ENCODE measurements at places on chromosomes 6 and 20. TPM values are rescaled to one million over a fixed set of nuclear protein-coding genes. Genes with fewer than 3 reads are reported as not detected.

PET117 gene
- 14.7 TPM for total RNA-seq

CFAP61 gene
- total RNA-seq, result not detected

APOM gene
- total RNA-seq, result 2.4 TPM

HLA-G gene
- total RNA-seq, result 0.69 TPM

LAMP5 gene
- total RNA-seq, result not detected

GJA10 gene
- not detected for total RNA-seq

ASIP gene
- not detected for total RNA-seq

PTK7 gene
- total RNA-seq, result 1.6 TPM

SHLD1 gene
- total RNA-seq, result 9.1 TPM

HS3ST5 gene
- not detected for total RNA-seq

IPCEF1 gene
- 17.7 TPM for total RNA-seq

LRRC73 gene
- 0.13 TPM for total RNA-seq

HCRTR2 gene
- total RNA-seq, result not detected

RIPPLY2 gene
- not detected for total RNA-seq

COL20A1 gene
- not detected for total RNA-seq

SLC4A11 gene
- 3.5 TPM for total RNA-seq

DPPA5 gene
- total RNA-seq, result not detected

PNRC1 gene
- total RNA-seq, result 79.4 TPM

CST2 gene
- not detected for total RNA-seq

C20orf144 gene
- total RNA-seq, result 0.24 TPM

TMEM74B gene
- 0.18 TPM for total RNA-seq

PBOV1 gene
- not detected for total RNA-seq

ADGRF4 gene
- not detected for total RNA-seq

F13A1 gene
- 0.42 TPM for total RNA-seq

ZSWIM3 gene
- 6.5 TPM for total RNA-seq

ZC2HC1B gene
- not detected for total RNA-seq

OR2J3 gene
- not detected for total RNA-seq

SLC22A3 gene
- not detected for total RNA-seq

OOEP gene
- not detected for total RNA-seq

ACSS1 gene
- 24.5 TPM for total RNA-seq

POLR1H gene
- 58.1 TPM for total RNA-seq

FBXO5 gene
- total RNA-seq, result 29.7 TPM

Measured in CD8-positive, alpha-beta memory T cell (primary cell).